Stimulated activated naive CD4-positive, alpha-beta T cell (primary cell): ENCODE measurements at places on chromosomes 3 and 15.

GRCh38 chr3:87468235-87468634 lies 191.9 kb upstream of the POU1F1 start:
- DNase-seq, result no peak

DNA sequence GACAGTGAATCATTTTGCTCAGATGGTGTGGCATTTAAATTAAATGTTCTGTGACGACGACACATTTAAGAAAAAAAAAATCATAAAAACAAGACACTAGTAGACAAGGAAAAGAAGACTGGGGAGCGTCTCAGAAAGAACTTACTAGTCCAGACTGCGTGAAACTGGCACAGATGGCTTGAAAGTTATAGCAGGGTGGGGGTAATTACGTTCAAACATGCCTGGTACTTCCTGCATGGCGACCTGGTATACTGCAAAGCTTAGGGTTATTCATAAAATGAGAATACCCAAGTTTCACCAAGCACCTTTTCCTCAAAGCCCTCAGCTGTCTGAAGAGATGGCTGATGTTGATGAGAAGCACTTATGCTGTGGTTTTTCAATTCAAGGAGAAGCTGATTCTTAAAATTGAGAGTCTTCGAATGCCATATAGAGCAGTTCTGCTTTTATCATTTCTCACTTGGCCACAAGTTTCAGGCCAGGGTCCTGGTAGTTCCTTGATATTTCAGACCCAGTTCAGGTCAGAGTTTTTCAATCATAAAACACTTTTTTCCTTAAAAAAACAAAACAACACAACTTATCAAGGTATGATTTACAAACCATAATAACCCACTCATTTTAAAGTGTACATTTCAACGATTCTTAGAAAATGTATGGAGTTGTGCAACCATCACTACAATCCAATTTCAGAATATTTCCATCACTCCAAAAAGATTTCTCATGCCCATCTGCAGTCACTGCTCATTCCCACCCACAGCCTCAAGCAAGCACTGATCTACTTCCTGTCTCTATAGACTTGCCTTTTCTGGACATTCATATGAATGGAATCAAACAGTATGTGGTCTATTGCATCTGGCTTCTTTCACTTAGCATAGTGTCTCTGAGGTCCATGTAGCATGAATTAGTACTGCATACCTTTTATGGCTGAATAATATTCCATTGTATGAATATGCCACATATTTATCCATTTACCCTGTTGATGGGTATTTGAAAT lies 24.7 kb downstream of the PCOLCE2 start:
- no peak for DNase-seq

GRCh38 chr3:197881270-197881969 lies 68.6 kb upstream of the RPL35A start:
- no peak for DNase-seq

GRCh38 chr3:79018671-79019136 lies 749.1 kb downstream of the ROBO1 start:
- DNase-seq, result no peak

- no peak for DNase-seq
These were observed 20.0 kb downstream of the WNT5A start for GRCh38 chr3:55467099-55467498.

DNA sequence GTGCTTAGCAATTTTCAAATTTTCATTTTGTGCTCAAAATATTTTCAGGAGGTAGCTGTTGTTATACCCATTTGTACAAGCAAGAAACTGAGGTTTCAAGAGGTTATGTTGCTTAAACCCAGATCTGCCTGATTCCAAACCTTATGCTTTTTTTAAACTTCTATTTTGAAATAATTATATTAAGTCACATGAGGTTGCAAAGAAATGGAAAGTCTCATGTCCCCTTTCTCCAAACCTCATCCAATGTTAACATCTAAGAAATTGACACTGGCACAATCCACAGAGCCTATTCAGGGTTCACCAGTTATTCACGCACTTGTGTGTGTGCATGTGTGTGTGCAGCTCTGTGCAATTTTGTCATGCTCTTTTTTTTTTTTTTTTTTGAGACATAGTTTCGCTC lies 35.1 kb downstream of the B3GNT5 start:
- DNase-seq, result no peak

DNA sequence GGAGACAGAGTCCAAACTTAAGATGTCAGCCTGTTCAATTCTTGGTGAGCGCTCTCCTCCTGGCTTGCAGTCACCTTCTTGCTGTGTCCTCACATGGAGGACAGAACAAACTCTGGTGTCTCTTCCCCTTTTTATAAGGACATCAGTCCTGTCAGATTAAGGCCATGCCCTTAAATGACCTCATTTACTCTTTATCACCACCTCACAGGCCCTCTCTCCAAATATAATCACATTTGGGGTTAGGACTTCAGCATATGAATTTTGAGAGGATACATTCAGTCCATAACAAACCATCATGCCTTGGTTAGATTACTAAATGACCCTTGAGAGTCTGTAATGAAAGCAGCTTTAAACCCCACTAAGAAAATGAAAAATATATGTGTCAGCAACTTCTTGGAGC lies 175.2 kb downstream of the TAFA4 start:
- no peak for DNase-seq

DNA sequence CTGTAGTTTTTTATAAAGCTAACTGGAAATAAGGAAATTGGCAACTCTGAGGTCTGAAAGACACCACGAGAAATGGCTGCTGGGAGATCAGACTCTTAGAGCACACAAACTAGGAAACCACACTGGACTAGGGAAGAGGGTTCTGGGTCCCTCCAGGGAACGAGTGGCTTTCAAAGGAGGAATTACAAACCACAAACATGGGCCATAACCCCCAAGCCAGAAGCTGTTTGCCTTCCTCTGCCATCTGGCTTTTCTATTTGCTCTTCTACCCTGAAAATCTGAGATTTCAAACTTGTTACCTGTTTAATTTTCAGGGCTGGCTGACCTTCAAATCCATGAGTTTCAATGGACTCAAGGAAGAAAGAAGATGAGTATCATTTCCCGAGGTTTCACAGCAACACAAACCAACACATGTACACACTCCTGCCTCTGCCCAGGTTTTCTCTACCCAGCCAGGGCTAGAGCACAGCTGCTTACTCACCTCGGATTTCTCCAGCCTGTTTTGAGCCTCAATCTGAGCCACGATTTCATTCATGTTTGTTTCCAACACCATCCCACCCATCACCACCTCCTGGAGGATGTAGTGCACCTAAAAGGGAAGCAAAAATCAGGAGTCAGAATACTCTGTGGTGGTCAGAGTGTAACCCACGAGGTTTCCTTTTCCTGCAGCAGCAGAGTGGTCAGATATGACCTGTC lies 22.6 kb upstream of the ANPEP start:
- DNase-seq, result no peak

DNA sequence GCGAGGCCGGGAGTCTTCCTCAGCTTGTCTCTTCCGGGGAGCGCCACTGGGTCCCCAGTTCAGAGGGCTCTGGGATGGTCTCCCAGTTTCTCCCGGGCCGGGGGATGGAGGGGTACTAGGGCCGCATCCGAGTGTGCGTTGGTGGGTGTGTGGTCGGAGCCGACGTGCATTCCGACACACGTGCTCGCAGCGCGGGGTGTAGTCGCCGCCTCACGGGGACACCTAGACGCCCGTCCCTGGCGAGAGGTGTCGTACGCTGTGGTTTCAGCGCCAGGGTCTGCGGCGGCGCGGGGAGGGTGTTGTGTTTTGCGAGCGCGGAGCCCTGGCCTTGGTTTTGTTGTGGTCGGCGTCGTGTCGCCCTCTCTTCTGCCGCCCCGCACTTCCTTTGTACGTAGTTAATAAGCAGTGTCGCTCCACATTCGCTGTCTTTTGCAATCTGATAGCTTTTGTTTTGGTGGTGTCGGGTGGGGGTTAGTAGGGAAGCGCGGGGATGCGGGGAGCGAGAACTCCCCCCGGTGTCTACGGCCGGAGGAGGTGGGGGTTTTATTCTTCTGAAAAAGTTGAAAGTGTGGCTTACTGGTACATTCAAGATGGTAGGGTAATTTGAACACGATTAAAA lies 2.2 kb downstream of the IGF1R start:
- DNase-seq, result peak; percentile 63

DNA sequence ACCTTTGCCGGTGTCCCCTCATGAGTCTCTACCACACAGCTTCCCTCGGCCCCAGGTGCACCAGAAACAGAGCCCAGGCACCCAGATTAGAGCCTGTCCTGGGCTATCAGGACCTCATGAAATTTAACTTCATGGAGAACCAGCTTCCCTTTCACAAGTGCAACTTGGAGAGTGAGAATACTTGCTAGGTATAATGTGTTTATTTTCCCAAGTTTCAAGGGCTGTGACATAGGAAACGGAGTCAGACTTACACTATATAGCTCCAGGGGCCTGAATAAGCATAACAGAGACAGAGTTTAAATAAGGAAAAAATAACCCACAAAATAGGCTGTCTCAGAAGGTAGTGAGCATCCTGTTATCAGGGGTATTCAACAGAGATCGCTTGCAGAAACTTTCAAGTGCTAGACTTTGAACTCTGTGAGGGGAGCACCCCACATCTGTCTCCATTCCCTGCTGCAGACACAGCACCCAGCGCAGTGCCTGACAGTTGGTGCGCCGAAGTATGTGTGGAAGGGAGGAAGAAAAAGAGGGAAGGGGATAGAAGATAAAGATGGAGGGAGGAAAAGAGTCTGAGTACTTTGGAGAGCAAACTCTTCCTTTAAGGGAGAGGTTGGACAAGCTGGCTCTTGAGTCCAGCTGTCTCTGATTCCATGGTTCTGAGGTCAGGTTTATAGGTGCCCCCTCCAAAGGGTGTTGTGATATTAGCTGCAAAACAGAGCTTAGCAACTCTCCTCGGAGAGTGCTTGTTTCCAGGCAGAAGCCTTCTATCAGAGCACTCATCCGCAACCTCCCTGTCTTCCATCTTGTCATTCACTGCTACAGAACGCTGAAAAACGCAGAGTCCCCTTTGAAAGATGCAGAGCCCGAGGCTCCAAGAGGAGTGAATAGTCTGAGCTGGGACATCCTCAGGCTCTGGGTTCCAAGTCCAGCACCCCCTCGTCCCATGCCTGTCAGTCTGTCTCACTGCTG lies 84.8 kb downstream of the CPN2 start:
- no peak for DNase-seq
